Stimulated activated CD4-positive, alpha-beta T cell treated with anti-CD3 and anti-CD28 coated beads, Interleukin-2, amount 100 ng/mL, for 4 hours (primary cell): ENCODE measurements at places on chromosomes 2 and 18.
A peak's percentile ranks its signal among the peaks of the same experiment; 100 is the strongest.

DNA sequence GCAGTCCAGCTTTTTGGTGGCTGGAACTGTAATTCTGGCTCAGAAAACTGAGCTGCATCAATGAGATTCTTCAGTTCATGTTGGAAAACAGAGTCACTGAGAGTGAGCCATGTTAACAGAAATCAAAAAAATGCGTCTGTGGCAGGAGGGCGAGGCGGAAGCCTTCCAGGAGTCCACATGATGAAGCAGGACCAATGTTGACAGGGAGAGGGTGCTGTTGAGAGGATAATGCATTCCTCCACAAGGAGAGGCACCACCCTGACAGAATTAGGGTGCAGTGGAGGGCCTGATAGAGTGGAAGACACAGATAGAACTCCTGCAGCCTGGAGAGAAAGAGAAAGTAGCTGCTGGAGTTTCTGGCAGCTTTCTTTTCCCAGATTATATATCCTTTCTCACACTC is 111.5 kb downstream of the MGAT5 start:
- no peak for DNase-seq

GRCh38 chr18:36250827-36251226 is 46.7 kb upstream of the FHOD3 start:
- DNase-seq: no peak

- DNase-seq: no peak
Observed at GRCh38 chr2:156423674-156424282, 12.4 kb upstream of the GPD2 start.

- DNase-seq: peak; percentile 34
Observed at GRCh38 chr2:73290049-73290839, 3.1 kb downstream of the EGR4 start.

- no peak for DNase-seq
Observed at GRCh38 chr2:186098821-186099220, 360.2 kb downstream of the FSIP2 start.
